Daoy (cell line): ENCODE measurements at places on chromosomes 4 and X.

GRCh38 chr4:121070696-121071639 is 1.4 kb downstream of the NDNF start:
- peak; percentile 42 for DNase-seq

DNA sequence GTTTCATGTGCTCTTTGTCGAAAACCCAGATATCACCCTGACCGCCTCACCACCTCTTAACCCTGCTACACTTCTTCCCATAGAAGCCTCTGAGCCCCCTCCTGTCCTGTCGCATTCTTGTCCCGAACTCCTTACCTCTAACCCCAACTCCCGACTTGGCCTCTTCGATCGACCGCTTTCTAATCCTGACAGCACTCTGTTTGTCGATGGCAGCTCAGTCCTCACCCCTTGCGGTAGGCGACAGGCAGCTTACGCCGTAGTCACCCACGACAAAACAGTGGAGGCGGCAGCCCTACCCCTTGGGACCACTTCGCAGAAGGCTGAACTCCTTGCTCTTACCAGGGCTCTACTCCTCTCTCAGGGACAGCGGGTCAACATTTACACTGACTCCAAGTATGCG is 961.7 kb downstream of the RPA4 start:
- DNase-seq: no peak

DNA sequence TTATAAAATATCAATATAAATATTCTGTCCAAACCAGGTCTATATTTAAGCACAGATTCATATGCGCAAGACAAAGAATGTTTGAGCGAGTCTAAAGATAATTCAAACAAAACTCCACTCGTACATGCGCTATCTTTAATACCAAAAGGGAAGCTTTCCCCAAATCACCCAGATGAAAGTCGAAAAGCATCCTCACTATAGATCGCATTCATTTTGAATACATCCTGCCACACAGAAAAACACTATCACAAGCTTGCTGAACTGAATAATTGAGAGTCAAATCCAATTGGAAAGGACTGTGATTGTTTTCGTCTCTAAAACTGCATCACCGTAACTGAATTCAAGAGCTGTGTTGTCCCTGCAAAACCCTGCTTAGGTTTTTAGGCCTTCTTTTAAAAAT is 685 bp downstream of the TASL start:
- DNase-seq: no peak

DNA sequence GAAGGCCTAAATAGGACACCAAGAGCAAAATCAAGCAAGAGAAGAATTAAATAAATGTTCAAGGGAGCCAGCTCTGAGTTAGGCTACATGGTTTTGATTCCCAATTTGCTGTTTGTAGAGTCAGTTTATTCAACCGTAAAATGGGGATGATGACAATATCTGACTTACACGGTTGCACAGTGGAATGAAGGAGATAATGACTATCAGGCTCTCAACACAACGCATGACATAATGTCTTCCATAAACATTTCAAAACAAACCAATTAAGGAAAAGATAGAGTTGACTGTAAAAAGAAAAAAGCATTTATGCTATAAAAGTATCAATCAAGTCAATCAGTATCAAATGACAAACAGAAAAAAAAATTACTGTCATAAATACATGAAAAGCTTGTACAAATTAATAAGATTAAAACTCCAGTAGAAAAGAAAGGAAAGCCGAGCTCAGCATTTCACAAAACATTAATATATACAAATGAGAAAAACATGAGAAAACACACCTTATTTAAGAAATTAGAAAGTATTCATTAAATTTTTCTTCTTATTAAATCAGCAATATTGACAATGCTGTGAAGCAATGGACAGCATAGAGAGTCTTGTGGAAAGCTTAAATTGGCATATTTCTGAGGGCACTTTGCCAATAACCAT is 179.0 kb downstream of the SCFD2 start:
- DNase-seq: no peak

DNA sequence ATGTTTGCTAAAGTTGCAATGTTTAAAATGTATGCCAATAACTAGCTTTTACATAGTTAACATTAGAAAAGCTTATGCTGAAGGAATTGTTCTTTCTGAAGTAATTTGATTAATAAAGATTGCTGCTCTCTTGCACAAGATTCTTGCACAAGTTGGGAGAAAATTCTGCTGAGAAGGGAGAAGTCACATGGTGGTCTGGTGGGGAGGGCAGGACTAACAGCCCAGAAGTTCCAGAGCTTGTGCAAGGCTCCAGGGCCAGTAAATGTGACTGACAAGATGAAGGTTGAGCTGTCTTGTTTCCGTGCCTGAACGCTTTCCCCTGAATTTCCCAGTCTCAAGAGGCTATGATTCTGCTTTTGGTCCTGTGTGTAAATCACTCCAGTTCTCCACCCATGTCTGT is 112.9 kb upstream of the VCX start:
- no peak for DNase-seq

DNA sequence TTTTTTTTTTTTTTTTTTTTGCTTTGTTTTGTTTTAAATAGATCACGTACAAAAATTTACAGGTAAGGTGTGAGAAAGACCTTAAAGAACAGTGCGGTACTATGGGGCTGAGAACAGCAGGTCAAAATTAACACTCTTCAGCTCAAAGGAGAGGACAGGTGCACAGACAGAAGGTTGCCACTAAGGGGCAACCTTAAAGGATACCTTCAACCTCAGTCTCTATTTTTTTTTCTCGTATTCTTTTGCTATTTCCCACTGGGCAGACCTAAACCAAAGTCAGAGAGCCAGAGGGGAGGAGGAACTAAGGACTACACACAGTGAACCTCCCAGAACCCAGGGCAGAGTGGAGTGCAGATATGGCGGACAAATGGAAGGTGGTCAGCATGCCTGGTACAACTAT is 1984.3 kb upstream of the IGFBP7 start:
- no peak for DNase-seq

DNA sequence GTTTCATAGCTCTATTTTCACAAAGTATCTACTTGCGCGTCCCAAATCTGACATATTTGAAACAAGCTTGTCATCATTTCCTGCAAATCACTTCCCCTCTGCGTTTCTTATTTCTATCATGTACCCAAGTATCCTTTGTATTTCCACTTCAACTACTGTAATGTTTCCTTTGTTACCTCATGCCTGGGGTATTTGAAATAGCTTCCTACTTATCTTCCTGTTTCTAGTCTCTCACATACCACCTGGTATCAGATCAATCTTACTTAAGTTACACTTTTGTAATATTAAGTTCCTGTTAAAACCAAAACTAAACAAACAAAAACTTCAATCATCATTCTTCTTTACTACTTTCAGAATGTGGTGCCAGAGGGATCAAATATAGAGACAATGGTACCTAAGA is 93.6 kb upstream of the SMAD1 start:
- peak; percentile 25 for DNase-seq

DNA sequence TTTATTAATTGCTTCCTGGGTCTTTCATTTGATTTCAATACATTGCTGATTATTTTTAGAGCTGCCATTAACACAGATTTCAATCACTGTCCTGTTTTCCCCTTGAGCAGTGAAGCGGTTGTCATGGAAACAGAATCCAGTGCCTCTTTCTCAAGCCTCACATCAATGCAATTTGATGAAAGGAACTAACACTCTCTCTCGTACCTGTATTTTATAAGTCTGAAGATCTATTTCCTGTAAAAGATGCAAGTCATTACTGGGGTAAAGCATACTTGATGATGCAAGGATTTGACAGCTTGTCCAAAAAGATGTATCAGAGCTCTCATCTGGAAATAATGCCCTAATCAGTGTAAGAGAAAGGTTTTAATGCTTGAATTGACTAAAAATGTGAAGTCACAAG is 17.9 kb upstream of the GASK1B start:
- DNase-seq: no peak

DNA sequence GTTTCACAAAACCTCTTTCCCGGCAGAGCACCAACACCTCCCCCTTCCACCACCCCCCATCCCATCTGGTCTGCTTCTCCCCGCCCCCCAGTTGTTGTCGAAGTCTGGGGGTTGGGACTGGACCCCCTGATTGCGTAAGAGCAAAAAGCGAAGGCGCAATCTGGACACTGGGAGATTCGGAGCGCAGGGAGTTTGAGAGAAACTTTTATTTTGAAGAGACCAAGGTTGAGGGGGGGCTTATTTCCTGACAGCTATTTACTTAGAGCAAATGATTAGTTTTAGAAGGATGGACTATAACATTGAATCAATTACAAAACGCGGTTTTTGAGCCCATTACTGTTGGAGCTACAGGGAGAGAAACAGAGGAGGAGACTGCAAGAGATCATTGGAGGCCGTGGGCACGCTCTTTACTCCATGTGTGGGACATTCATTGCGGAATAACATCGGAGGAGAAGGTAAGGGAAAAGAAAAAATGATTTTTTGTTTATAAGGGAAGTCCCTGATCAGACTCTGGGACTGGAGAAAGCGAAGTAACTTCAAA is at the start of gene PDGFRA:
Gene PDGFRA (plus strand): TSS at position 333 of the 541 bp plus-strand sequence. CDS start 29,476 bp downstream, outside the sequence.
- DNase-seq: peak; percentile 7

GRCh38 chr4:107989162-107989536 is 540 bp upstream of the HADH start:
- no peak for DNase-seq

GRCh38 chr4:37603070-37603468 is 83.1 kb downstream of the RELL1 start:
- DNase-seq: peak; percentile 71

DNA sequence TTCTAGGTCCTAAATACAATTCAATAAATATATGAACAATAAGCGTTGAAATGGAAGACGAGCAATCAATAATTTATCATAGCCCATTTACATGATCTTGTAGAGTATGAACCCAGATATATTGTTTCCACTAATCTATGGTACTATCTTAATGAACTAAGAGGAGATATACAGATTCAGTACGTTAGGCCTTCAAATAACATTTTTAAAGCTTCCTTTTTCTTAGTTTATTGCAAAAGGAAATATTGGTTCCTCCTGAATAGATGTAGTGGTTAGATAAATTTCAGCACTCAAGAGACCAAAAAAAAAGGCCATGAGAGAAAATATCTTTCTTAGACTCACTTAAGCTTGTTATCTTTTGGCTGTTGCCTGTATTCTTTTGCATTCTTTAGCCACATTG is 147.5 kb upstream of the PITX2 start:
- DNase-seq: no peak

GRCh38 chrX:2897311-2897689 is 31.8 kb downstream of the ARSD start:
- DNase-seq: no peak

- DNase-seq: peak; percentile 17
Observed at GRCh38 chrX:153551135-153551534, 33.7 kb downstream of the ATP2B3 start.

GRCh38 chr4:125070861-125071260 is 243.9 kb upstream of the FAT4 start:
- DNase-seq: no peak

GRCh38 chr4:6772223-6772928 is 10.2 kb upstream of the KIAA0232 start:
- peak; percentile 62 for DNase-seq

DNA sequence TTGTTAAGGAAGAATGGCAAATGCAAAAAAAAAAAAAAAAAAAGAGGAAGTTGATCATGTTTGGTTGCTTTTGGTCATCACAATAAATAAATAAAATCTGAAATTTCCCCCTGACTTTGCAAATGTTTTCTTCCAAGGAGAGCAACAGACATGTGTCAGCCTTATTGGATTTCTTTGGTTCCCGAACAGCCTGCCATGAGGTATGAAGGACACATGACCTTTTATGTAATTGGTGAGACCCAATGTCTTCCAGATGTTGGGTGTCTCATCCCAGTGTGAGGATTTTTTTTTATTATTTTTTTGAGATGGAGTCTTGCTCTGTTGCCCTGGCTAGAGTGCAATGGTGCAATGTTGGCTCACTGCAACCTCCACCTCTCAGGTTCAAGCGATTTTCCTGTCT is 24.6 kb upstream of the CD99 start:
- no peak for DNase-seq

DNA sequence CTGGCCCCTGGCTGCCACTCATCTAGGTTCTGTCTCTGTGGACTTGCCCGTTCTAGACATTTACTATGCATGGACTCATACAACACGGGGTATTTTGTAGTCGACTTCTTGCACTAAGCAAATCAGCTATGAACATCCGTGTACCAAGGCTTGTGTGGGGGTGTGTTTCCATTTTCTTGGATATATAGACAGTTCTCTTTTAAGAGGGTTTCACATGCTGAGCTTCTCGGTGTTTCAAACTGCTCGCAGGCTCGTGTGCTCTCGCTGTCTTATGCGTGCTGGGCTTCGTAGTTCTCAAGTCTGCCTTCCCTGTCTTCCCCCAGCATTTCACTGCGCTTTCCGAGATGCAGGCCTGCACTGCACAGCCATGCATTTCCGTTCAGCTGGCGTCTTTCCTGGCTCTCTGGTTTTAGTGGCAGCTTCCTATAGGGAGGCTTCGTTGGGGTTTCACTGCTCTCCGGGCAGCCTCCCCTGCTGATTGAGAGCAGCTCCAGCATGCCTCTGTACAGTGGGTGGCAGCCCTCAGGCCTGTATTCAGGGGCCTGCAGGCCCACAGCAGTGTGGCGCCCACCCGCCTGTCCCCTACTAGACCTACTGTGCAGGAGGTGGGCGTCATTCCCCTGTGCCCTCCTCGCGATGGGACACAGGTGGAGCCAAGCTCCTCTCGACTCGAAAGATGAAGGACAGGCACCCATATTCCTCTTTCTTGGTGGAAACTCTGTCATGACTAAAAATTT is 27.6 kb downstream of the ZBTB49 start:
- DNase-seq: no peak

- no peak for DNase-seq
Observed at GRCh38 chrX:9352694-9353411, 112.0 kb upstream of the TBL1X start.

GRCh38 chrX:117607561-117607960 is 509.0 kb downstream of the KLHL13 start:
- DNase-seq: no peak

DNA sequence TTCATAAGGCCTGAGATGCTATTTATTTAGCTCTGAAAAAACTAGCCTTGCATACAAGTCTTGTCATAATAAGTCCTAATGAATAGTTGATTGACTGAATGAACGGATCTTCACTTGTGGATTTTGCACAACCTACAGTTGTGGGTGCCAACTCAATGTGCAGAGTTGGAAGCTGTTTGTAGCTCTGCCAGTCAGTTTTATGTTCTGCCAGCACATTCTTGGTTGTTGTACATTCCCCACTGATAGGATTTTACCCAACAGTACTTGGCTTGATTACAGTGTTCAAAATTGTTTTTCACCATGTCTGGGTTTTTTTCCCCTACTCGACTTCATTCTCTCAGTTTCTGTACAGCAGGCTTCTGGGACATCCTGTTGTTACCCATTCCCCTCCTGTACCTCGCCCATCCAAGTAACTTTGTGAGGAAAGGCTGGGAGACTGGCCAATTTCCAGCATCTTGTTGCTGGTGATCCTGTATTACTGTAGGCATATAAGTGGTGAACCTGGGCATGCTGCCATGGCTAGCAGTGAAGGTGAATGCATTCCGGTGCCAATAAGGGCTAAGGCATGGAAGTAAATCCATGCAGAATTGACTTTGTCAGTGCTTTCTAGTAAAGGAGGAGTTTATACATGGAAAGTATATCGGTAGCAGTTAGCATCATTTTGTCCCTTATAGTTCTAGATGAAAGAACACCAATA is 22.8 kb downstream of the IL1RAPL1 start:
- no peak for DNase-seq
